ENCODE measurements at places on chromosomes 5 and 9.

- H3K4me3 ChIP-seq, result no peak overlapping the region
- no peak overlapping the region for H3K27ac ChIP-seq
- no peaks in the 10 kb centered on the region for H3K4me1 ChIP-seq
- no peaks in the 10 kb centered on the region for H3K36me3 ChIP-seq
These were observed 68.3 kb downstream of the HTR4 start for GRCh38 chr5:148585988-148586387.

GRCh38 chr9:124622882-124623281 lies 115.7 kb upstream of the NR5A1 start:
- no peaks in the 10 kb centered on the region for H3K4me1 ChIP-seq
- no peak overlapping the region for H3K27ac ChIP-seq
- no peaks in the 10 kb centered on the region for H3K36me3 ChIP-seq
- no peaks in the 10 kb centered on the region for H3K27me3 ChIP-seq
- no peak overlapping the region for H3K4me3 ChIP-seq

DNA sequence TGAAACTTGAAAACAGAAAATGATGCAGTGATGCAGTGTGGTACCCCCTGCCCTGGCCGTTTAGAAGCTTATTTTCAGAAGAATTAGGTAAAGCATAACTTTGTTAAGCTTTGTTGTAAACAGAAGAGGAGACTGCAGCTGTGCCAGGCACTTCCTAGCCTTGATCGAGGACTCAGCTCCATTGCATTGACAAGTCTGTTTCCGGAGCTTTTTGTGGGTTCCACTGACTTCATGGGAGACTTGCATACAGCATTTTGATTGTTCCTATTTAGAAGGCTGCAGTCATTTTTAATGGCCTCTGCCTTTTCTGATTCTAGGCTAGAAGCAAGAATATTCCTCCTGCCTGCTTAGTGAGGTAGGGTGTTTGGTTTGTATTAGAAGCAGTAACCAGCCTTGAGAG lies 12.3 kb downstream of the MVB12B start:
- H3K27me3 ChIP-seq, result no peaks in the 10 kb centered on the region
- no peak overlapping the region for H3K4me3 ChIP-seq
- DNase-seq, result no peak

GRCh38 chr5:4661836-4662235 lies 478.3 kb upstream of the ADAMTS16 start:
- no peak overlapping the region for H3K4me3 ChIP-seq
- H3K4me1 ChIP-seq, result no peaks in the 10 kb centered on the region
- no peak for DNase-seq
- no peak overlapping the region for H3K27ac ChIP-seq

- H3K36me3 ChIP-seq, result no peaks in the 10 kb centered on the region
- DNase-seq, result no peak
- no peak overlapping the region for H3K27ac ChIP-seq
- H3K4me1 ChIP-seq, result no peaks in the 10 kb centered on the region
- H3K27me3 ChIP-seq, result no peaks in the 10 kb centered on the region
- H3K4me3 ChIP-seq, result no peak overlapping the region
These were observed 374.9 kb upstream of the CLINT1 start for GRCh38 chr5:158233735-158234322.

GRCh38 chr9:106869458-106869857 lies 6.5 kb downstream of the ZNF462 start:
- DNase-seq, result no peak
- no peaks in the 10 kb centered on the region for H3K36me3 ChIP-seq
- H3K27me3 ChIP-seq, result no peaks in the 10 kb centered on the region
- H3K4me1 ChIP-seq, result no peaks in the 10 kb centered on the region
- no peak overlapping the region for H3K4me3 ChIP-seq
- H3K27ac ChIP-seq, result no peak overlapping the region

DNA sequence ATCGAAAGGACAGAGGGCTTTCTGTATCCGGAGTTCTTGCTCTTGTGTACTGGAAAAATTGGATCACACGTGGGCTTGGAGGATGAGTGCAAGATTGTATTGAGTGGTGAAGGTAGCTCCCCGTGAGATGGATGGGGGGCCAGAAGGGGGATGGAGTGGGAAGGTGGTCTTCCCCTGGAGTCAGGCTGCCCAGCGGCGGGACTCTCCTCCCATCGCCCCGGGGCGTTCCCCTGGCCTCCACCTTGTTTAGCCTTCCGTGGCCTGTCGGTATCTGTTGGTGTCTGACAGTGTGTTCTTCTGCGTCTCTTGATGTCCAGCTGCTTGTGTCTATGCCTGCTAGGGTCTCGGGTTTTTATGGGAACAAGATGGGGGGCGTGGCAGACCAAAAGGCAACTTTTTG lies 54.6 kb upstream of the GABRA6 start:
- H3K4me3 ChIP-seq, result no peak overlapping the region
- no peak overlapping the region for H3K27ac ChIP-seq
- H3K4me1 ChIP-seq, result no peaks in the 10 kb centered on the region
- H3K27me3 ChIP-seq, result no peaks in the 10 kb centered on the region

DNA sequence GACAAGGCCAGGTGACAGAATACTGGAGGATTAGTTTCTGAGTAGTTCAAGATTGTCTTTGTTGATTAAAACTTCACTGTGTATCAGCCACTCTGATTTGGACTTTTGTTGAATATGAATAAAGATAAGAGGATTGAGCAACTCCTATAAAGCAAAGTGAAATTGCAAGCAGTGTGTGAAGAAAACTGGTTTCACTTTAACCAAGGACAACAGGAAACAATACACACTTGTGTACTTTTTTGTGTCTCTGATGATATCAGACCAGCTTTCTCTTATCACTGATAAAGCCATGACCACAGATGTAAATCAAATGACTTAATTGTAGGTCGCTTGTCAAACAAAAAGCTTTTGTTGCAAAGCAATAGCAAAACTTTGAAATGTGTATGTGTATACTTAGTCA lies 268.6 kb downstream of the FER start:
- H3K27ac ChIP-seq, result peak overlapping the region; percentile 7
- no peaks in the 10 kb centered on the region for H3K4me1 ChIP-seq
- H3K27me3 ChIP-seq, result no peaks in the 10 kb centered on the region
- H3K36me3 ChIP-seq, result no peaks in the 10 kb centered on the region
- no peak for DNase-seq

- no peak overlapping the region for H3K4me3 ChIP-seq
- no peaks in the 10 kb centered on the region for H3K36me3 ChIP-seq
- H3K27me3 ChIP-seq, result no peaks in the 10 kb centered on the region
- no peak for DNase-seq
These were observed 119.7 kb upstream of the TARS1 start for GRCh38 chr5:33321026-33321425.

- H3K4me1 ChIP-seq, result no peaks in the 10 kb centered on the region
- H3K27me3 ChIP-seq, result no peaks in the 10 kb centered on the region
- H3K36me3 ChIP-seq, result no peaks in the 10 kb centered on the region
- no peak overlapping the region for H3K4me3 ChIP-seq
- H3K27ac ChIP-seq, result no peak overlapping the region
- no peak for DNase-seq
These were observed 34.7 kb downstream of the ADRB2 start for GRCh38 chr5:148861088-148861487.

- H3K4me3 ChIP-seq, result no peak overlapping the region
- no peaks in the 10 kb centered on the region for H3K27me3 ChIP-seq
- no peak overlapping the region for H3K27ac ChIP-seq
- no peaks in the 10 kb centered on the region for H3K4me1 ChIP-seq
These were observed 136.7 kb upstream of the NFIL3 start for GRCh38 chr9:91560301-91560700.

GRCh38 chr5:5752844-5753243 lies 330.4 kb downstream of the ICE1 start:
- H3K27me3 ChIP-seq, result no peaks in the 10 kb centered on the region
- DNase-seq, result no peak
- H3K27ac ChIP-seq, result no peak overlapping the region
- no peaks in the 10 kb centered on the region for H3K36me3 ChIP-seq
- H3K4me1 ChIP-seq, result no peaks in the 10 kb centered on the region
- no peak overlapping the region for H3K4me3 ChIP-seq

DNA sequence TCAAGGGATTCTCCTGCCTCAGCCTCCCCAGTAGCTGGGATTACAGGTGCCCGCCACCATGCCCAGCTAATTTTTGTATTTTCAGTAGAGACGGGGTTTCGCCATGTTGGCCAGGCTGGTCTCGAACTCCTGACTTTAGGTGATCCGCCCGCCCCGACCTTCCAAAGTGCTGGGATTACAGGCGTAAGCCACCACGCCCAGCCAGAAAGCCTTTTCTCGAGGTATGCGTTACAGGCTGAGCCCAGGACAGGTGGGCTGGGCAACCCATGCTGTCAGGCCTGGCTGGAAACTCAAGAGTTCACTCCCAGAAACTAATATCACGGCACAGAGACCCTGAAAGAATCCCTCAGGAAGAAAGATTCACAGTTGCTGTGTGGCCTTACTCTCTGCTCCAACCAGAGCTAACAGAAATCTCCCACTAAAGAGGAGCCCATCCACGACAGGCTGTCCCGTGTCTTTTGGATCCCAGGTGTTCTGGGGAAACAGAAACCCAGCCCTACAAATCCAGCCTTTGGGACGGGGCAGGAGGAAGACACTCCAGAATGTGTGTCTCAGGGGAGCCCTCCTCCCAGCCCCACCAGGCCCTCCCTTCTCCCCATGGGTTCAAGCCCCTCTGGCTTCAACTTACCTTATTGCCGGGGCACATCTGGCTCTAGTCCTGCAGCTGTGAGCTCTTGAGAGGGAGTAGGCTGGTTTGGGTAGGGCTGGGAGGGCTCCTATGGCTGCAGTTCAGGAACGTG lies 400 bp downstream of the TIFAB start:
- no peak overlapping the region for H3K4me3 ChIP-seq
- DNase-seq, result no peak
- no peaks in the 10 kb centered on the region for H3K4me1 ChIP-seq
- no peaks in the 10 kb centered on the region for H3K36me3 ChIP-seq
- no peak overlapping the region for H3K27ac ChIP-seq

- no peaks in the 10 kb centered on the region for H3K36me3 ChIP-seq
- H3K4me1 ChIP-seq, result no peaks in the 10 kb centered on the region
- H3K27ac ChIP-seq, result no peak overlapping the region
- H3K27me3 ChIP-seq, result no peaks in the 10 kb centered on the region
- no peak overlapping the region for H3K4me3 ChIP-seq
- no peak for DNase-seq
These were observed 245.8 kb downstream of the MTRR start for GRCh38 chr5:8114597-8115266.

GRCh38 chr9:34347800-34348158 lies 18.4 kb downstream of the NUDT2 start:
- no peak for DNase-seq
- no peaks in the 10 kb centered on the region for H3K36me3 ChIP-seq
- H3K4me3 ChIP-seq, result no peak overlapping the region
- H3K4me1 ChIP-seq, result no peaks in the 10 kb centered on the region
- no peak overlapping the region for H3K27ac ChIP-seq

DNA sequence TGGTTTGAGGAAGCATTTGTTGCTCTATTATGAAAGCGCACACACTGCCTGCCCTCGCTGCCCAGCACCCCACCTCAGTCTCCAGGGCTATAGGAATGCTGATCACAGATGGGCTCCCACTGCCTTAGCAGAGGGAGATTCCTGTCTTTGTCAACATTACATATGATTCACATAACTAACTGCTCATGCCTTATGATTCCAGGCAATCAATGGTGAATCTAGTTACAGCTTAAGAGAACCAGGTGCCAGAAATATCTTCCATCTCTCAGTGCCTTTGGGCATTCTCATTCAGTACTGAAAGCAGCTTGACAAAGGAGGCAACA lies 458.9 kb upstream of the C9orf72 start:
- no peaks in the 10 kb centered on the region for H3K36me3 ChIP-seq
- H3K4me3 ChIP-seq, result no peak overlapping the region
- H3K4me1 ChIP-seq, result no peaks in the 10 kb centered on the region
- DNase-seq, result no peak
- H3K27me3 ChIP-seq, result no peaks in the 10 kb centered on the region

- no peaks in the 10 kb centered on the region for H3K27me3 ChIP-seq
- peak overlapping the region; percentile 22 for H3K27ac ChIP-seq
- DNase-seq, result no peak
- H3K4me1 ChIP-seq, result no peaks in the 10 kb centered on the region
These were observed 31.2 kb upstream of the LECT2 start for GRCh38 chr5:135985951-135986350.

DNA sequence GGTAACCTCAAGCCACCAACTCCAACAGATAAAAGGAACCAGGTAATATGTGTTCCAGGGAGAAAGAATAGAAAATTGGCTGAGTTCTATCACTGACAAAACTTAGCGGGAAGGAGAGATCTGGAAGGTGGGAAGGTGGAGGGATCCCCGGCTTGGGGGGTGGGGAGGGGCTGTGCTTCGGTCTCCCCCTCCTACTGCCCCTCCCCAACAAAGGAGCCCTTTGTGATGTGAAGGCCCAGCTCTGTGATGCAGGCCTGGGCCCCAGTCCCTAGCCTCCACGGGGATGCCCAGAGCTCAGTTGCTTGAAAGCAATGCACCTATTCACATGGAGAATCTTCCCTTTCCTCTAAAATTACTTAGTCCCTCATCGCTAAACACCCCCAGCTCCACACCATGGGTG lies 4.4 kb upstream of the ZNF484 start:
- no peak for DNase-seq
- H3K27me3 ChIP-seq, result no peaks in the 10 kb centered on the region
- no peaks in the 10 kb centered on the region for H3K36me3 ChIP-seq
- H3K4me1 ChIP-seq, result no peaks in the 10 kb centered on the region

GRCh38 chr9:136925414-136926153 lies 19.0 kb downstream of the FBXW5 start:
- no peak overlapping the region for H3K4me3 ChIP-seq
- peaks cover 8% of the 10 kb centered on the region for H3K36me3 ChIP-seq
- no peaks in the 10 kb centered on the region for H3K4me1 ChIP-seq
- H3K27ac ChIP-seq, result no peak overlapping the region
- H3K27me3 ChIP-seq, result no peaks in the 10 kb centered on the region

DNA sequence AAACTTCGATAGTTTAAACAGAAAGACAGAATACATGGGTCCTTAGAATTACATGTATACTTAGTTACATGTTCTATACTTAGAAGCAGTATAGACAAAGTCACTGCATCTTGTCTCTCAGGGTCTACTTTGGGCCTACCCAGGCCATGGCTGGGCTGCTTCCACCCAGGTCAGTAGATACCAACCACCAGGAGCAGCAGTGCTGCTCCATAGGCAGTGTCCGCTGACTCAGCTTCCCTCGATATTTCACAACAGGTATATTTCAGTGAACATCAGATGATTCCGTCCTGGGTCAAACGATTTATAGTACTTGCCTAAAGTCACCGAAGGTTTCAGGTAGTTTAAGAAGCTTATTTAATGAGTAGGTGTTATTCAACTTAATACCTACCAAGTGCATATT lies 18.0 kb downstream of the IARS1 start:
- no peak overlapping the region for H3K27ac ChIP-seq
- H3K4me1 ChIP-seq, result no peaks in the 10 kb centered on the region
- no peak overlapping the region for H3K4me3 ChIP-seq
- no peaks in the 10 kb centered on the region for H3K27me3 ChIP-seq
- peaks cover 19% of the 10 kb centered on the region for H3K36me3 ChIP-seq

GRCh38 chr5:151171529-151171928 lies 13.9 kb upstream of the ANXA6 start:
- H3K4me3 ChIP-seq, result no peak overlapping the region
- H3K36me3 ChIP-seq, result no peaks in the 10 kb centered on the region
- no peaks in the 10 kb centered on the region for H3K4me1 ChIP-seq
- H3K27ac ChIP-seq, result no peak overlapping the region

Data from colonic mucosa (tissue), 4 donors.